Stimulated activated CD8-positive, alpha-beta memory T cell treated with anti-CD3 and anti-CD28 coated beads, Interleukin-4, amount 100 ng/mL, for 1 hour (primary cell): ENCODE measurements at places on chromosomes 5 and 9.

- DNase-seq: no peak
Observed at GRCh38 chr9:90024409-90024808, 419.6 kb downstream of the GADD45G start.

DNA sequence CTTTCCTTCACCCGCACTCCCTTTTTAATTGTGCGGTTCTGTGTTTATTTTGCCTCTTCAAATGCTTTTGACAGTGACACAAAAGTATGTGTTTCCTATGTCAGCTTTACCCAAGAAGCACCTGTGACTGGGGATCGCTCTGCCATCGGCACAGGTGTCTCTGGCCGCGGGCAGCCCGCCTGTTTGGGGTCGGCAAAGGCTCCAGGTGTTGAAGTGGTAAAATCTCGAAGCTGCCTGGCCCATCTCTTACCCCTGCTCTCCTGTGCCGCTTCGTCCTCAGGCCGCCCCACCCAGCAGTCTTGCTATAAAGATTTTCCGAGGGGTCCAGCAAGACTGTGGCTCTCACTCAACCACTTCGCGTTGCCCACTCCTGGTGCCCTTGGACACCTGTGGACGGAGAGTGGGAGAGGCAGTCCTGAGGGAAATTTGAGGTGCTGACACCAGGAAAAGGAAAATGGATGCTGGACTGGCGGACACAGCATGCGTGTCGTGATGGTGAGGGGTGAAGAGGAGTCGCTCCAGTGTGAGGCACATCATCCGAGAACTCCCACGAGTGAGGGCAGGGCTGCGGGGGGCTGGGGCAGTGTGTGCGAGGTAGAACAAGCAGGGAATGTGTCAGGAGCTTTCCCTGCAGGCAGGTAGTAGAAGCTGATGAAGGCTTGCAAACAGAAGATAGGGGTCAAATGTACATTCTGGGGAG, 29.1 kb upstream of the CEP72 start:
- no peak for DNase-seq

DNA sequence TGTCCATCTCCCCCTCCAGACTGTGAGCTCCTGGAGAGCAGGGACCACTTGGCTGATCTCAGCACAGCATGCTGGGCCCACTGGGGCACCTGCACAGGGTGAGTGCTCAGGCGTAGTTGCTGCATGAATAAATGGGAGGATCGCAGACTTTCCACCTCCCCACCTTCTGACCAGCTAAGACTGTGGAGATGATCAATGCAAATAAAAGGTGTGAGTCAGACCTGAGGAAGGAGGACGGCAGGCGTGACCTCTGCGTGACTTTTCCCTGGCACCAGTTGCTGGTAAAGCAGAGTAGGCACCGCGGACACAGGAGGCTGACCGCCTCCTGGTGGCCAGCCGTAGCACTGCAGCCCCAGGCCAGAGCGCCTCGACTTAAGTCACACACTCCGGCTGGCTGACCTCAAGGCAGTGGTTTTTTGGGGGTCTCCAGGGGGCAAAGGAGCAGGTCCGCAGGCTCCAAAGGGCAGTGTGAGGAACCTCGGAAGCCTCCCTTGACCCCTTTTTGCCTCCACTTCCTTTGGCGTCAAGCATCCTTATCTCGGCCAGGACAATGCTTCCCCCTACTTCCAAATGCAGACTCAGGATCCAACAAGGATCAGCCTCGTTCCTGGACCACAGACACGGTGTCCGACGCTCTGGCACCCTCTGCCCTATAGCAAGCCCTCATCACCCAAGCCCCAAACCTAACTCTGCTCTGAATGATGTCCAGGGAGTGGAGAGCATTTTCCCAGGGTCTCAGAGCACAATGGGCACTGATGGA, 12.7 kb upstream of the TDRD7 start:
- peak; percentile 46 for DNase-seq

DNA sequence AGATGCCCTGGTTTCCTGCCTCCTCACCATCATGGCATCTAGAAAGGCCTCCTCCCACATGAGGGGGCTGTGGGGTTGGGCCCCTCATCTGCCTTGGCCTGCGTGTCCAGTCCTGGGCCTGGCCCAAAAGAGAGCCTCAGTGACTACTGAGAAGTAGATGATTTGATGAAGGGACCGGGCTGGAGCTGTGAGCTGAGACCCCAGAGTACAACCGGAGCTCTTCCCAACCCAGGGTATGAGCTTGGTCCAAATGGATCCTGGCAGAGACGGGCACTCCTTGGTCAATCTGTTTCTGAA, 62.9 kb downstream of the FGF18 start:
- DNase-seq: no peak

GRCh38 chr9:97840521-97840920, 12.5 kb upstream of the FOXE1 start:
- no peak for DNase-seq

GRCh38 chr9:104256696-104257062, 162.6 kb downstream of the SMC2 start:
- DNase-seq: no peak

DNA sequence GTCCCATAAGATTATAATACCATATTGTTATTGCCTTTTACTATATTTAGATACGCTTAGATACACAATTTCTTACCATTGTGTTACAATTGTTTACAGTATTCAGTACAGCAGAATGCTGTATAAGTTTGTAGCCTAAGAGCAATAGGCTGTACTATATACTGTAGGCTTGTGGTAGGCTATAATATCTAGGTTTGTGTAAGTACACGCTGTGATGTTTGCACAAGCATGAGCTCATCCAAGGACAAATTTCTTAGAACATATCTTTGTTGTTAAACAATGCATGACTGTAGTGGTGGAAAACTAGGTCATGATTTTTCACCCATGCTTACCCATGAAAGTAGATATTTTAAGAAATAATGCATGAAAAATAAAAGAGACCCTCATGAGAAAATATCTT, 509.4 kb upstream of the CDH18 start:
- DNase-seq: no peak

DNA sequence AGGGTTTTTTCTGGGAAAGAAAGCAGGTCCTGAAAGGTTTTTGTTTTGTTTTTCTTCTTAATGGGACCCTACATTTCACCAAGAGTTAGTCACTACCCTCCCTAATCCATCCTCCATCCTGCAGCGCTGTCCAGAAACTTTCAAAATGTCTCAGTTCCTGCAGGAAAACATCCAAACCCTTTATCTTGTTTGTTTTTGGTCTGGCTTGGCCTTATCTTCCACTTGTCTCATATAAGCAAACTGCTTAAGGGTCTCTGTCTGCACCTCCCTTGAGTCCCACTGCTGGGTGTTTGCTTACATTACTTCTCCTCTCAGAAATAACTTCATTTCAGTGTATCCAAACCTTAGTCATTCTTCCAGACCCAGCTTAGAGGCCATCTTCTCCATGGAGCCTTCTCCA, 11.0 kb upstream of the TRAF1 start:
- DNase-seq: no peak

- DNase-seq: no peak
Observed at GRCh38 chr9:5976674-5977397, 38.6 kb downstream of the RANBP6 start.
